Lung (tissue), 17 donors: ENCODE measurements at places on chromosomes 4 and X. TPM values are rescaled to one million over a fixed set of nuclear protein-coding genes. Genes with fewer than 3 reads are reported as not detected.

CFAP97 gene
- 39.2 TPM for total RNA-seq

TEX28 gene
- total RNA-seq = not detected

DNA sequence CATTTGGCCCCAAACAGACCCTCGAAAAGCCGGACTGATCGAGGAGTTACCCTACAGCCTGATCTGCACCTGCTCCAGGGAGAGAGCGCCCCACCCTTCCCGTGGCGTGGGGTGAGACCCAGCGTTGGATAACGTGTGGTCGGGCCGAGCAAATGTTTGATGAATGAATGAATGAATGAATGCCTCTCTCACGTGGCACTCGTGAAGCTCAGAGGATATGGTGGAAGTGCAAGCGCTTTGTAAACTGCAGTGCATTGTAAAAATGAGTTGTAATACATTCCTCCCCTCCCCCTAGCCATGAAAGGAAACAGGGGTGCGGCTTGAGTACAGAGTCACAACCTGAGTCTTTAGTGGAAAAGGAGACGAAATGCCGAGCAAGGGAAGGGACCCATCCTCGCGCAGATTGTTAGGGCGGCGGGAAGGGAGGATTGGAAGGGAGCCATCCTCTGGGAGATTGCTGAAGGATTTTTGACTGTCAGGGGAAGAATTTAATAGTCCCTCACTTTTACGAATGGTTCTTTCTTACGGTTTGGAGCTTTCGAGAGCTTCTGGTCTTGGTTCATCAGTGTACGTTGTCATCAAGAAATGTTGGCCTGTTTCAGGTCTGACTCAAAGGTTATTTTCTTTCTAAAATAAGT, 772 bp upstream of the FBXW7 start:
- DNase-seq = no peak

GRCh38 chr4:65668201-65669089, 1.8 kb downstream of the EPHA5 start:
- DNase-seq = peak; percentile 24

- no peak for DNase-seq
Measured at GRCh38 chr4:94500685-94501084, 48.9 kb downstream of the PDLIM5 start.

GRCh38 chr4:6085028-6085690, 66.9 kb upstream of the C4orf50 start:
- DNase-seq = no peak

DNA sequence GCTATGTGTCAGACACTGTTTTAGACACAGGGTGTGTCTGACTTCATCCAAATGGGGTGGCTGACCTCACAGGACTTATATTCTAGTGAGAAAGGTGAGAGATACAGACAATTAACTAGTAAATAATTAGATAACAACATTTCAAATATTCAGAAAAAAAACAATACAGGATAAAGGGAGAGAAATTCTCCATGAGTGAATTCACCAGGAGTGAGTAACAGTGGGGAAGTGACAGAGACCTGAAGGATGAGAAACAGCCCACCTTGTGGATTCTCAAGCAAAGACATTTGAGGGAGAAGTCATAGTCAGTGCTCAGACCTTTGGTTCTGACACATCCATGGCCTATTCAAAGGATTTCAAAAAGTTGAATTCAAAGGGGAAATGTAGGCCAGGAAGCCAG, 627.9 kb downstream of the IQCM start:
- no peak for DNase-seq

- no peak for DNase-seq
Measured at GRCh38 chrX:150887906-150888465, 10.5 kb downstream of the CD99L2 start.

GRCh38 chr4:171849686-171850222, 36.5 kb downstream of the GALNTL6 start:
- no peak for DNase-seq

- DNase-seq = no peak
Measured at GRCh38 chr4:2913168-2913567, 50.0 kb downstream of the NOP14 start.
